Heart left ventricle (tissue), 16 donors: ENCODE measurements at places on chromosomes 12 and 14. TPM values are rescaled to one million over a fixed set of nuclear protein-coding genes. Genes with fewer than 3 reads are reported as not detected.

Gene PELI2
- polyA plus RNA-seq: 1.1 TPM

Gene GPR162
- polyA plus RNA-seq: 4.4 TPM

Gene LRTM2
- polyA plus RNA-seq: not detected

Gene DACT1
- polyA plus RNA-seq: 1.7 TPM

Gene DYRK2
- polyA plus RNA-seq: 24.4 TPM

Gene C12orf54
- not detected for polyA plus RNA-seq
